Activated naive CD8-positive, alpha-beta T cell treated with anti-CD3 and anti-CD28 coated beads, Interleukin-2, amount 50 U/mL, for 16 hours (primary cell): ENCODE measurements at places on chromosomes 6 and 20.

DNA sequence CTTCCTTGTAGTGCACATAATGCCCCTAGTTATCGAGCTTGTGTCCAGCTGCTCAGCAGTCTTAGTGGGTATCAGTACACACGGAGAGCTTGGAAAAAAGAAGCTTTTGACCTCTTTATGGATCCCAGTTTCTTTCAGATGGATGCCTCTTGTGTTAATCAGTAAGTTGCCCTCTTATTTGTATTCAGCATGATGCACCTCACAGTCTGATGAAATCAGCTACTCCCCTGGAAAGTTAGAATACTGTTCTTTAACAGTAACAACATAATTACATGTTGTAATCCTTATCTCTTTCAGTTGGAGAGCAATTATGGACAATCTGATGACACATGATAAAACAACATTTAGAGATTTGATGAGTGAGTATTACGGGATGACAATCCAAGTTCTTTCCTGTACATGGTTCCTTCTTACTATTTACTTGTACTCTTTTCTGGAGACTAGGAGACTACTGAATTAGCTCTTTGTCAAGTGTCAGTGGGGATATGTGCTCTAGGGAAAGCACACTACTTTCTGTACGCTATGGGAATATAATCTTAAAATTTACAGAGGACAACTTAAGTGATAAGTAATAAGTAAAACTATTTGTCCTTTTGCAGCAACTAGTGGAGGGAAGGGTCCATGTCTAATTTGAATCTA lies 39.1 kb downstream of the PGM3 start:
- DNase-seq = no peak

DNA sequence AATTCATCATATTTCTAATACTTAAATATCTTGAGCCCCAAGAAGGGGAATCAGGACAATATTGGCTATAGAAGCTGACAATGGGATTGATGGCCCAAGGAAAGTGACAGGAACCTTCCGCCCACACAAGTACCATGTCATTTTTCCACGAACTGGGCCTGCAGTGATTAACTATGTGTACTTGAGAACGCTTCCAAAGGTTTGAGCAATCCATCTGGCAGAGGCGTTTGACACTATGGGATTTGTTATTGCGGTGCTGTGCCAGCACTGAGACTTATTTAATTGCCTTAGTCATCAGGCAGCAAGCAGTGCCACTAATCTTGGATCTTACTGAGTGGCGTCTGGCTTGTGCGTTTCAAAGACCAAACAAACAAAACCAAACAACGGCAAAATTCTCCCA lies 135.6 kb upstream of the UST start:
- DNase-seq = no peak

- DNase-seq = no peak
Measured at GRCh38 chr6:170269846-170270541, 20.9 kb downstream of the DLL1 start.

DNA sequence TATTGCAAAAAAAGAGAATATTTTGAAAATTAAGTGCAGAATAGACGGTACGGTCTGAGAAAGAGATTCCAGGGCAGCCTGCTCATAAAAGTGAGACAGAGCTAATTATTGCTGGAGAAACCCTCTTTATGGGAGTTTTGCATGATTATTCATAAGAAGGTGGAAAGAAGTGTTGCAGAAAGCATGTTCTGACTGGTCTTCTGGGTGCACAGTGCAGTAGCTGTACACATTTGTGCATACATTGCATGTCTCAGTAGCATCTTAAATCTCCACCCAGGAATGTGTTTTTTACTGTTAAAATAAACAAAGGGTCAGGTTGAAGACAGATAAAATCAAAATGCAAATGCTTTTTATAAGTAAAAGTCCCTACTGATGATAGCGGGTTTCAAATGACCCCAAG lies 1813.6 kb upstream of the DEFB115 start:
- no peak for DNase-seq

DNA sequence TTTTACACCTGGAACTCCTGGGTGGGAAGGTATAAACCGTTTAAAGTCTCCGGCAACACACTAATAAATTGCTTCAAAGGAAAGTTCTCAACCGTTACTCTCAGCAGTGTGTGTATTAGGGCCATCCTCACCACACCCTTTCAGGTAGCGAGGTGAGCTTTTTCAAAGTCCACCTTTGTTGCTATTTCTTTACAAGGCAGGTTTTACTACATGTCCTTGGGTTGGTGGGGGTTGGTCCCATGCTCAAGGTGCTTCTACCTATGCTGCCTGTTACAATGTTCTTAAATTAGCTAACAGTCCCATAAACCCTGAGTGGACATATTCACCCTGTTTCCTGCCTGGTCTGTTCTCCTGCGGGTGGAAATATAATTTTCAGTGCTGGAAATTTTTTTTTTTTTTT lies 13.2 kb upstream of the OSER1 start:
- no peak for DNase-seq

DNA sequence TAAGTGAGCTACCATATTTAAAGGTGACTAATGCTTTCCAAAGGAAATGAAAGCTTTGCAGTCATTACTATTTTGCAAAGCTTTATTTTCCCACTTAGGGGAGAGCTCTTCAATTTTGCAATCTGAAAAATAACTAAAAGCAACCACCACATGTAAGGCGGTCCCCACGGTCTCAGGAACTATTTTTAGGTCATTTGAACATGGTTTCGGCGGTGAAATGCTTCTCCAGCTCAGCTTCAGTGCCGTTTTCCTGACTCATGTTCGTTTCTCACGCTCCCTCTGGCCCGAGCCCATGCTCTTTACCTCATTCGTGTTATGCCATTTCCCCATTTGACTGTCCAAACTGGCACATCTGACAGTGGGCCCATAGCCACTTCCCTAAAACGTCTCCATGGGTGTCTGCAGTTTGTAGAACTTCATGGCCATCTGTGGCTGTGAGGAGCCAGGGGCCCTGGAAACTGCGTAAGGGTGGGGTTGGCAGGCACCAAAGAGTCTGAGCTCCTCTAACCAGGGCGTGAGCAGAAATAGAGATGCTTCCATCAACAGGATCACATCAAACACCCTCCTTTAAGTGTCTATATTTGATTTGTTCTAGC lies 46.5 kb downstream of the ADTRP start:
- DNase-seq = peak; percentile 64

GRCh38 chr20:39117491-39117890 lies 155.3 kb downstream of the DHX35 start:
- no peak for DNase-seq

DNA sequence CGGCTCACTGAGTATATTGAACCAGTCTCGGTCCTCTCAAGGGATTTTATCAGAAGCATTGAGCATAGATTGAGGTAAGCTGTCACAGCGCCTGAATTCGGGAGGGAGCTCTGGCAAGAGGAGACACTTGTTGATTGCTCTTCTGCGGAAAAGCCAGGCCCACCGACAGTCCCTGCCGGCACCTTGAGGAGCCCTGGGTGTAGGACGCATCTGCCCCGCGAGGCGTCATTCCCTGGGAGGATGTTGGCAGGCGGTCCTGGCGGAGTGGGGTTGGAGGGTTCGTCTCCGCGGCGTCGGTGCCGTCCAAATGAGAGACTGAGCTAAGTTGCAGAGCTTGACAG lies 843 bp downstream of the FBXO9 start:
- no peak for DNase-seq

GRCh38 chr6:13471184-13471583 lies 16.2 kb downstream of the GFOD1 start:
- no peak for DNase-seq

DNA sequence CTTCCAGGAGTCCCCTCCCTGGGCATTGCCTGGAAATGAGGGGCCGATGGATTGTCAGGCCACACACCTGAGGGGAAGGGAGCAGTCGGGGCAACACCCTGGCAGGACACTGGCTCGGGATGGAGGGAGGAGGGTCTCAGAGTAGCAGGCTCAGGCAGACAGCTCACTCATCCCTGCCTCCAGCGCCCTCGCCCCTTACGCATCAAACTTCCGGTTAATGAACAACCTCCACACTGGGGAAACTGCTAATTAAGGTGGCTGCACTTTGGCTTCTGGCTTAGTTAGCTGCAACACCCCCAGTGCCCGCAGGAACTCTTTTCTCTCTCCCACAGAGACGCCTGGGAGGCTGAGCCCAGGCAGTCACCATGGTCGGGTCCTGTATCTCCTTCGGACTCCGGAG lies 13.4 kb upstream of the CHRNA4 start:
- DNase-seq = no peak

DNA sequence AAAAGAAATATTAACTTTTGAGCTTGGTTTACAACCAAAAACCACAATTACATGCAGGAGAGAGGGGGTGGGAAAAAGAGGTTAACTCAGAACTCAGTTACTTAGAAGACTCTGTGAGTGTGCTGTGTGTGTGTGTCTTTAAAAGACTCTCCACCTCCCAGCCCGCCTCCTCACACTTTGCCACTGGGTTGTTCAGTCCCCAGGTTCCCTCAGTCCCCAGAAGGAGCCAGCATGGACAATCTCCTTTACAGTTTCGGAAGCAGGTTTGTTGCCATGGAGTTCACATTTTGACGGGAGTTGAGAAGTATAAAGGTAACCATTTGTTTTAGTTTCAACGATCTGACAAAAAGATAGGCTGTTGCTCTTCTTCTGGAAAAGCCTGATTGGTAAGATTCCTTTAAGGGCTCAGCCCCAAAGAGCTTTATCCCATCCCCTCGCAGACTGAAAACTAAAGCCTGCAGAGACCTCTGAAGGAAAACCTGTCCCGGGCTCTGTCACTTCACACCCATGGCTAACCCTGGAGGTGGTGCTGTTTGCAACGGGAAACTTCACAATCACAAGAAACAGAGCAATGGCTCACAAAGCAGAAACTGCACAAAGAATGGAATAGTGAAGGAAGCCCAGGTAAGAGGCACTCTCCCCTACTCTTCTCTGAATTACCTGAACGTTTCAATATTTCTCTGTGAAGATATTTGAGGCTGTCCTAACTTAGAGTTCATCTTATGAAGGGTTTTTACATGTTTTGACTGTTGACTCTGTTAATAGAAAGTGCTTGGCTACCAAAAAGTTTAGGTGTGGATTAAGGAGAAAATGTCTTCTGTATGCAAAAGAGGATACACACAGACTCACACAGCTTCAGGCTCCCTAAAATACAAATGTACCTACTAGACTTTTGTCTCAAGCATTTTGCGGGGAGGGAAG lies at the start of gene SPTLC3:
Gene SPTLC3, plus strand, starts transcription at position 212 of the 921 bp plus-strand sequence. Its CDS starts 296 bp downstream, at position 508.
- no peak for DNase-seq

DNA sequence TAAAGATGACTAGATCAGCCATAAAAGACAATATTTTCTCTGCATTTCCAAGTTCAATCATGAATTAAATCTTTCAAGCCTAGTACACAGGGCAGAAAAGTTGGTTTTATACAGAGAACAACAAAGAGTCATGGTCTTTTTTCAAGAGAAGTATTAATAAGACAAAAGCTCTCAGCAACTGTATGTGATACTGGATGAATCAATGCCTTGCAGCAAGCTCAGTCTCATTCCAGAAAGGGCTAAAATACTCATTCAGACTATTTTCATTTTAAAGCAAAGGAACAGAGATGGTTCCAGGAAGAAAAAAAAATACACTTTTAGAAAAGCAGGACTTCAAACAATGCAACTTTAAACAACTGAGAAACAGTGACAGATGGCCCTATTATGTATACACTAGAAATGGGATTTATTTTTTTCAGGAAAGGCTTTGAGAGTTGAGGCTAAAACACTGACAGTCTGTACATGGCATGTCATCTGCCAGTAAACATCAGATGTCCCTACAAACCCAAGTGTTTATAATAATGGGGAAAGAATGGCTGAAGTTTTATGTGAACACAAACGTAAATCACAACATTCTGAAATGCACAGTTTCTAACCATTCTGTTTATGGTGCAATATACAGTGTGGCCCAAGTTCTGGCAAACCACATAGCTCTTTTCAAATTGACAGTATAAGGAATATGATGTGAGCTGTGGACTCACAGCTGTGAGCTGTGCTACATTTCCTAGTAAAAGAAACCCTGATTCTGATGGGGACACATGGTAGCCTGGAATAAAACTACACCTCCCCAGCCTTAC lies 114.3 kb upstream of the DST start:
- no peak for DNase-seq

- no peak for DNase-seq
Measured at GRCh38 chr6:124200661-124201060, 397.0 kb downstream of the NKAIN2 start.

DNA sequence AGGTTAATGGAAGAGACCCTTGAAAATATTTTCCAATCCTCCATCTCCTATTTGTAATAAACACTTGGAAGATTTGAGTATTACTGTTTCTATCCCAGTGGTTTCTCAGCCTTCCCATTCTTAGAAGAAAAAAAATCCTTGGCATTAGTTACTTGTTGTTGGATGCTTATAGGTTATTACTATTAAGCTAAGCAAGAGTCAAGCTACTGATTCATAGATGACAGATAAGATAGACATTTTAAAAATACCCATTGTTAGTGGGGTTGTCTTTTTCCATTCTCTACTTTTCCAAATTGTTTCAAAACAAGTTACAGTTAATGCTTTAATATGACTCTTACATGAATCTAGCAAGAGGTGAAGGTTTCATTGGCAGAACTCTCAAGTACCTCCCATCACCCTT lies 158.5 kb downstream of the HIVEP2 start:
- DNase-seq = no peak

- DNase-seq = no peak
Measured at GRCh38 chr20:54062812-54063280, 7.5 kb downstream of the BCAS1 start.

GRCh38 chr6:82909551-82909950 lies 156.1 kb downstream of the UBE3D start:
- no peak for DNase-seq

GRCh38 chr6:150078788-150079187 lies 9.9 kb upstream of the ULBP3 start:
- DNase-seq = no peak

GRCh38 chr20:60513141-60513540 lies 554.9 kb downstream of the CDH26 start:
- no peak for DNase-seq

DNA sequence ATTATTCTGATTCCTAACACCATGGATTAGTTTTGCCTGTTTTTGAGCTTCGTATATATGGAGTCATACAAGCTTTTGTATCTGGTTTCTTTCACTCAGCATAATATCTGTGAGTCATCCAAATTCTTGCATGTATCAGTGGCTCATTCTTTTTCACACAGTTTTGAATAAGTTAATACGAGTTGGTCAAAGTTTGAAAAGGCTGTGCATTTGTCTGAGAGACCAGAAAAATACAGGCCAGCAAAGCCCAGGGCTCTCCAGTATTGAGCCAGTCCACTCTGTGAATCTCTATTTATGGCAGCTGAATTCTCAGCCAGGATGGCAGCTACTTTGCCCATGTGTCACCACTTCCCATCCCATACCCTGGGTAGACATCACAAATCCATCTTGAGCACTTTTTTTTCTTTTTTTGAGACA lies 7.2 kb upstream of the CHMP4B start:
- no peak for DNase-seq

DNA sequence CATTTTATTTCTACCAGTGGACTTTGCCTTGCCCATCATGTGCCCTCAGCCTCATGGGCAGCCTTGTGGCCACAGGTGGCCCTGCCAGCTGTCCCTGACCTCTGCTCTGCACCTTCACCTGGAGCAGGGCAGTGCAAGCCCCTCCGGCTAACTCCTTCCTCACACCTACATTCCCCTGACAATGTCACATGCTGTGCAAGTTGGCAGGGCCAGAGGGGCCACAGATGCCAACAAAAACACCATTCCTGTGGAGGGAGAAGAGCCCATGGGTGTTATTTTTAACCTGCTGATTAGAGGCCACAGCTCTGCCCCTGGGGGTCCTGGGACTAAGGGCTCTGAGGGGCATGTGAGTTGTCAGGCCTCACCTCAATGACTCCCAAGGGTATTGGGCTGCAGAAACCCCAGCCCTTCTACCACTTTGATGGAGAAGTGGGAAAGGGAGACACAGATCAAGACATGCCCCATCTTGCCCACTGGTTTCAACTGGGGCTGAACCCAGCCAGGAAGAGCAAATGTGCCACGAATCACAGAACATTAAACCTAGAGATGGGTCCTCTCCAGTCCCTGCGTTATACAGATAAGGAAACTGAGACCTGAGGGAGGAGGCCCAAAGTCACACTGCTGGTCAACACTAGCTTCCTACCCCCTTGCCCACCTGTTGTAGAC lies 65.0 kb downstream of the MRPL14 start:
- no peak for DNase-seq
